Osteoblast (primary cell): ENCODE measurements at places on chromosomes 16 and 17.

DNA sequence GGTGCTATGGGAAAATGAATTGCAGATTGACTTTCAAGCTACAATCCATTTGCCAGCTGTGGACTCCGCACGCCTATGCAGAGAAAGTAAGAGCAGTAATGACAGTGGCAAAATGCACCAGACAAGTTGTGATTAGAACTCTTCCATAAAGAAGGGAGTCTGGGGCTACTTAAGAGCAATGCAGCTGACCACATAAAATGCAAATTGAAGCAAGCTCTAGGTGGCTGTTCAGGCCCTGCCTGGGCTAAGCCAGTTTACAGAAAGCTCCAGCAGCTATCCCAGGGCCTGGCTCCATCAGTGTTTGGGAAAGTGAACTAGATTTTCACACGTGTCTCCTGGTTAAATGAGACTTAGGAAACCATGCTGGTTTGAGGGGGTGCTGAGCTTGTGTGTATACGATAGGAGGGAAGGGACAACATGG, 2.2 kb upstream of the MAP2K6 start:
- DNase-seq, result no peak

GRCh38 chr17:42129109-42129837, 6.7 kb downstream of the HSPB9 start:
- peak; percentile 46 for DNase-seq

DNA sequence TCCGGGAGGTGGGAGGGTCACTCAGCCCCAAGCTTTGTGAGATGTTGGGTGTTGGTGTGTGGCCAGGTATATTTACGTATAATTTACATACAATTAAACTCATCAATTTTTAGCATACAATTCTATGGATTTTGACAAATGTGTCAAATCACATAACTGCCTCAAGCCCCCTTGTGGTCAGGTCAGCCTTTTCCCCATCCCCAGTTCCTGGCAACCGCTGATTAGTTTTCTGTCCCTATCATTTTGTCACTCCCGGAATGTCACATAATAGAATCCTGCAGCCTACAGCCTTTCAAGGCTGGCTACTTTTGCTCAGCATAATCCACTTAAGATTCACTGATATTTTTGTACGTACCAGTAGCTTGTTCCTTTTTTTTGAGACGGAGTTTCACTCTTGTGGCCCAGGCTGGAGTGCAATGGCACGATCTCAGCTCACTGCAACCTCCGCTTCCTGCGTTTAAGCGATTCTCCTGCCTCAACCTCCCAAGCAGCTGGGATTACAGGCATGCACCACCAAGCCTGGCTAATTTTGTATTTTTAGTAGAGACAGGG, 19.3 kb upstream of the RAI1 start:
- no peak for DNase-seq

GRCh38 chr17:60371818-60372510, 20.0 kb downstream of the USP32 start:
- no peak for DNase-seq

- no peak for DNase-seq
These were observed 23.9 kb downstream of the NLRC5 start for GRCh38 chr16:57013229-57013628.

- no peak for DNase-seq
These were observed 248.3 kb downstream of the KATNIP start for GRCh38 chr16:27798241-27798640.

DNA sequence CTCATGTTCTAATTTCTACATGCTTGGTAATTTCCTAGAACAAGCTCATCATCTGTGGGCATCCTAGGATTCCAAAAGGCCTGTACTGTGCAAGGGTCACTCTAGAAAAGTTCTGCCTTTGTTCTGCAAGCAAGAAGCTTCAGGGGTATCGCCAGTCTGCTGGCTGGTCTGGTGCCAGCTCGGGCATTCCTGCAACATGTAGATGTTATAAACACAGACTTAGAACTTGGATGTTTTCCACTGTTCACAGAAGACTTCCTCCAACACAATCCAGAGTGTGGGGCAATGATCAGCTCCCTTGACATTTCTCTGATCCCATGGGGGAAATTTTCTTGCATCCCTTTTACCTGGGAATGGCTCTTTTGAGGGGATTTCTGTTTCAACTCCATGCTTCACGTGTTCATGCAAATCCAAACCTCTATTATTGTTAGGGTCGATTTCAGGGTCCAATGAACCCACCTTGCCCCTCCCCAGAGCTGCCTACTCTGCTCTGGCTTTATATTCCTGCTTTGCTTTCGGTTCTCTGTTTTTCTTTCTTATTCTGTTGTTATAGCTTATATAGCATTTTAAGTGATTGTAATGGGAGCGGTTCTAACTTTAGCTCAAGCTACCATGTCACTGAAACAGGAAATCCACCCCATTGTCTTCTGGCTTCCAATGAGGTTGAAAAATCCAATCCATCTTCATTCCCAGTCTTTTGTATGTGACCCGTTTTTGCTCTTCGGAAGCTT, 25.3 kb downstream of the UBE2O start:
- no peak for DNase-seq

DNA sequence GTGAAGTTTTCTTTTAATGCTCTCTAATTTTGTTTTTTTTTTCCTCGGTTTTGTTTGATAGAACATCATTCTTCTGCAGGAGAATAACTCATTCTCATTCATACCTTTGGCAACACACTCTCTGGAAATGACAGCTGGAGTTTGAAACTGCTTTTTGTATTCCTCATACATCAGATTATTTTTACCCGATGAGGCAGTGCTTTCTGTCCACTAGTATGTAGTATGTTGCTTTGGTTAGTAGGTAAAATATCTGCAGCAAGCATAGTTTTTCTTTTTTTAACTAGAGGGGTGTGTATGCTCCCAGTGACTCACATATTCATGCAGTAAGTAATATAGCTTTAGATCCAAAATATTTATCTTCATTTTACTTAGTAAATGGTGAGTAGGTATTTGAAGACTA, 6.4 kb downstream of the PRKCA start:
- no peak for DNase-seq

DNA sequence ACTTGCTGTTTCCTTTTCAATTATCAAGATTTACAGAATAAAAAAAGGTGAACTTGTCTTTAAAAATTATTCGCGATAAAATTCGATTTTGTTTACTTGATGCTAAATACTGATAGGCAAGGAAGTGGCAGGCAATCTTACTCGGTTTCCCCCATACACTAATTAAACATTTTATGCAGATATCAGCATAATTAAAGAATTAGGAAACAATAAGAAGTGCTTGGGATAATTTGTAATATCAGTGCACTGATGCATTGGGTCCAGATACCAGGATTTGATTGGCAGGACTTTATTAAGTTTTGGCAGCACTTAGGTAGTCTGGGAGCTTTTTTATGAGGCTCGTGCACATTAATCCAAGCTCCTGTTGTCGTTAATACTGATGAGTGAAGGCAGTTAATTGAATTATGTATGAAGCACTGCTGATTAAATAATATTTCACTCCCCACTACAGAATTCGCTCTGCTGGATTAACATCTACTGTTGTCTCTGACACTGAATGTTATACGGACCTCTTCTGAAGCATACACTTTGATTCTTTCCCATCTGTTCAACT, 165.6 kb downstream of the CA10 start:
- no peak for DNase-seq

DNA sequence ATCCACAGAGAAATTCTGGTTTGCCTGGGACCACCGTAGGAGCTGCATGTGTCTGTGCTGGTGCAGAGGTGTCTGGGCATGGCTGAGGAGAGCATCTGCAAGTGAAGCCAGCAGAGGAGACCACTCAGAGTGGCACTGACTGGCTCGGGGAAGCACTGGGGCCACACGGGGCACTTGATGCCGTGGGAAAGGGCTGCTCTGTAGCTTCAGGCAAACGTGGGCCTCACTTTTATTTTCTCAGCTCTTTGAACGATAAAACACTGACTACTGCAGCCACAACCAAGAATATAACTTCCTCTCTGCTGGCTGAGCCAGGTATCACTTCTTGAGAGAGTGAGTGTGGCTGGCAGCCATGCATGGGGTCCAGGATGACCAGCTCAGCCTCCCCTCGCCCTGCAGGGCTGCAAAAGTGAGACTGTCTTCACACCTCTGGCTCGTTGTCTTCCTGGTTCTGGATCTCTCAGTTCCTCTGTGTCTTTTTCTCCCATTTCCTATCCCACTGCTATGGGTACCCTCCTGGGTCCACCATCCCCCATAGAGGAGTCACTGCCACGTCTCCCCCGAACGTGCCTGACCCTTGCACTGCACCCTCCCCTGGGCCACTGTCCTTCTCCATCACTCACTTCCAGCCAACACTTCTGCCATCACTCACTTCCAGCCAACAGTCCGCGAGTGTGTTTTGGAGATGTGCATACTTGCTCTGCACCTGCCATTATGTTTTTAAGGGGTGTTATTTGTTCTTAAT, 201.4 kb upstream of the CHMP6 start:
- no peak for DNase-seq

- DNase-seq, result no peak
These were observed 20.8 kb downstream of the PIK3R5 start for GRCh38 chr17:8944748-8945147.

DNA sequence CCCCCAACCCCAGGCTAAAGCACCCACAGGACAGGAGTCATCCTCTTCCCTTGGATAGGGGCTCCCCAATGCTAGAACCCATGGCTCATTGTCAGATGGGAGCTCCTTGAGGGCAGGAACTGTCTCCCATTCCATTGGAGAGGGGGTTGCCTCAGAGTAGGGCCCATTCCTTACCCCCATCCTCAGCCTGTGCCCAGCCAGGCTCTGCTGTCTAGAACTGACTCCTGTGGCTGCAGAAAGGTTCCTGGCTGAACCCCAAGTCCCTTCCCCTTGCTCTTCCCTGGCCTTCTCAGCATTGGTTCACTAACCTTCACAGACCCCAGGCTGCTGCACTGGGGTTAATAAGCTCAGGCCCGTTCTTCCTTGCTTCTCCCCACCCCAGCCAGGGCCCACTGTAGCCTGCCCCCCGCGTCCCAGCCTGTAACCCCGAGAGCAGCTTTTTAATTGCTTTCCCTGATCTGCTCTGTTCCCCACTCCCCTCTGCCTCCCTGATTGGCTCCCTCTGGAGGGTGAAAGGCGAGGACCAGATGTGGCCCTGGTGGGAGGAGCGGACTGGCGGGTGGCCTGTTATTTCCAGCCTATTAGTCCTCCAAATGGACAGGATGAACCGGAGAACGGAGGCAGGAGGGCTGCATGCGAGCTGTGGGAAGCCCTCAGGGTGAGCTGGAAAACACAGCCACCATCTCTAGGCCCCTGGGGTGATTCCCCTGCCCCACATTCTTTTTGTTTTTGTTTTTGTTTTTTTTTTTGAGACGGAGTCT, 6.0 kb upstream of the GFAP start:
- peak; percentile 62 for DNase-seq

GRCh38 chr17:65531256-65532100, 30.0 kb downstream of the AXIN2 start:
- peak; percentile 91 for DNase-seq

GRCh38 chr17:17712268-17712924, 31.1 kb downstream of the RAI1 start:
- peak; percentile 92 for DNase-seq

DNA sequence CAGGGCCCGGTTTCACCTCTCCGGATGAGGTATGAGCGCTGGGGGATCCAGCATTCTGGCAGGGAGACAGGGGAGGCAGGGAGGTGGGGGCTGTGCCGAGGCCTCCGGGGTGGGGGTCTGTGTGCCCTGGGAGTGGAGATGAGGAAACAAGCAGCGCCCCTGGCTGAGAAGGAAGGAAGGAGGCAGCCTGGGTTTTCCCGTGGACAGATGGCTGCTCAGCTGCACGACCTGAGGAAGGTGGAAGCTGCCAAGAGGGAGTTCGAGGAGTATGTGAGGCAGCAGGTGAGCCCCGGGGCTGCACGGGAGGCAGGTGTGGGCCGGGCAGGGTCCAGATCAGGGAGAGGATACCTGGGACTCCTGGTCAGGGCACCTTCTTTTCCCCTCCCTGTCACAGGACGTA, 4.3 kb downstream of the RNF112 start:
- DNase-seq, result no peak

GRCh38 chr16:57062329-57062728, 30.1 kb upstream of the CPNE2 start:
- DNase-seq, result peak; percentile 14

DNA sequence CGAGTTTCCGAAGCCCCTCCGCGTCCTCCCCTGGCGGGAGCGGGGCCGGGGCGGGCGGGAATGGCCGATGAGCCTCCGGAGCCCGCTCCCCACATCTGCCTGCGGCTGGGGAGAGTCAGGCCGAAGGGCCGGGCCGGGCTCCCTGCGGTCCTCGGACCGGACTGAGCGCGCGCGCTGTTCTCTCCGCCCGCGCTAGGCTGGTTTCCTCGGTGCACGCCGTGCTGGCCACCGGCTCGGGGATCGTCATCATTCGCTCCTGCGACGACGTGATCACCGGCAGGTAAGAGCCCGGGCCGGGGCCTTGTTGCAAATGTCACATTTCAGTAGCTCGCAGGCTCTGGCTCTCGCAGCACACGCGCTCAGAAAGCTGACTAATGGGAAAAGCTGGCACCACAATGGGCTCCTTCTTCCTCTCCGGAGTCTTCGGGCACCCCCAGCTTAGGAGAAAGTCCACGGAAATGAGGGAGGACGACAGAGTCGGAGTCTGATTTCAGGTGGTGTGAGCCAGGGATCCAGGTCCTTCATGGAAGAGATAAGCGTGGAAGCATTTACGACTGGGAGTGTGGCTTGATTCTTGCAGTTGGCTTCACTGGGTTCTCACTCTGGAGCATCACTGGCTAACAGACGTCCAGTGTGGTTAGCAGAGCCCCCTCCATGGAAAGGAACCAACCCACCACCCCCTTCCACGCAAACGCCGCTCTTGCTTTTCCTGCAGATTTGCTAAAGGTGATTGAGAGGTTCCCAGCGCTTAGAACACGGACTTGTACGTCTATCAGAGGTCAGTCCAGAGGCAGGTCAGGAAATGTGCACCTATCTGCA, 715 bp downstream of the TLCD3A start:
- DNase-seq, result peak; percentile 91

DNA sequence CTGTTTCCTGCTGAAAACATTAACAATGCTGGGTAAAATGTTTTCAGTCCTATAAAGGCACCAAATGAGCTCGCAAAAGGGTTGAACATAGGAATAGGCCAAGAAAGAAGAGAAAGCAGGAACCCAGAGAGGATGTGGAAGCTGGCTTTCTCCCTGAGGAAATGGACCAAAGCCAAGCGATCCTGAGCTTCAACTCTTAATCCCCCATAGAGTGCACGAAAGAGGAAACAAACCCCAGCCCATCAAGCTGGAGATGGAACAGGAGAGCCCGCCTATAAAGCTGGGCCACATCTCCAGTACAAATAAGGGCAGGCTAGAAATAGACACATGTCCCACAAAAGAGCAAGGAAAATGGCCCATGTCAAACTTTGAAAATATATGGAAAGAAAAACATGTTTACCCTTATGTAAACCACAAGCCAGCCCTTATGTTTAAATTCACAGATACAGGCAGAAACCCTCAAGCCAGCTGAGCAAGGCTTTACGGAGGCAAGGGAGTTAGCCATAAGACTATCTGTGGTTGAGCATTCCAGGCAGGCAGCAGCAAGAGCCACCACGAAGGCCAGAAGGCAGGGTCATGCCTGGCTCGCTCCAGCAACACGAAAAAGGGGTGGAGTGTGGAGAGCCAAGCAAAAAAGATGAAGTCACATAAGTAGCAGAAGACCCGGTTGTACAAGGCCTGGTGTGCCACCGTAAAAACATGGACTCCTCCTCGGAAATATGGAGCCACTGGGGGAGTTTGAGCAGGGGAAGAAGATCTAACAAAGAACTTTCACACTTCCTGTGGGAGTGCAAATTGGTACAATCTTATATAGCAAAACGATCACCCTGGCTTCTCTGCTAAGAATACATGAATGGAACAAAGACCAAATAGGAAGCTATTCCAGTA, 27.8 kb downstream of the COPRS start:
- DNase-seq, result no peak
